Activated effector memory CD4-positive, alpha-beta T cell treated with Interleukin-2 at 50 U/mL for 16 hours (primary cell): ENCODE measurements at places on chromosomes 3 and 15.

DNA sequence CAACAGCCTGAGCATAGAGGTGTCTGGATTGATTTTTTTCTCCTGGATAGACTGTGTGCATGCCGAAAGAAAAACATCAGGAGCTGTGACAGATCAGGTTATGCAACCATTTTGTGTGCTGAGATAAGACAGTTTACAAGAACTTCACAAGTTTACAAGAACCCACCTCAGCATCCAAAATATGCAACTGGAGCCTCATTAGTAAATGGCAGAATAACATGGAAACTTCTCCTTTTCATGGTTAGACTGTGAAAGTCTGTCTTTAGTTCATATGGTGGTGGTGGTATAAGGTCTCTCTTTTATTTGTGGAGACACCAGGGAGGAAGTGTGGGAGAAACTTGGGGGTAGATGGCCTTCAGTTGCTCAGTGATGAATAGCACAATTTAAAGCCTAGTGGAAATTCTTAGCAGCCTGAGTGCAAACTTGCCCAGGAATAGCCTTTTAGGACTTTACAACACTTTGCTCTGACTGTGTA, 3.7 kb upstream of the ZNF609 start:
- DNase-seq, result no peak

DNA sequence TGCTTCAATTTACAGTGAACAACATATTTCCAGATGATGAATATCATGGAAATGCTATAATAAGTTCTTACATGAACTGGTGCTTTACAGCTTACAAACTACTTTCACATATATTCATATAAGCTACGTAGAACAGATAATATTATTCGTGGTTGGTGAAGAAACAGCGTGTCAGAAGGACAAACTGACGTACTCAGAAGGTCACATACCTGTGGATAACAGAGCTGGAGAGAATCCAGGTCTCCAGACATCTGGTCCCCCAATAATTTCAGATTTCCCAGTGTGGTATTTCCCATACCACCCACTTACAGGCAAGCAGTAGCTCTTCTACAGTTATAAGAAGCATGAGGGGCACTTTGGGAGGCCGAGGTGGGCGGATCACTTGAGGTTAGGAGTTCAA, 156.6 kb downstream of the PLD1 start:
- DNase-seq, result no peak

DNA sequence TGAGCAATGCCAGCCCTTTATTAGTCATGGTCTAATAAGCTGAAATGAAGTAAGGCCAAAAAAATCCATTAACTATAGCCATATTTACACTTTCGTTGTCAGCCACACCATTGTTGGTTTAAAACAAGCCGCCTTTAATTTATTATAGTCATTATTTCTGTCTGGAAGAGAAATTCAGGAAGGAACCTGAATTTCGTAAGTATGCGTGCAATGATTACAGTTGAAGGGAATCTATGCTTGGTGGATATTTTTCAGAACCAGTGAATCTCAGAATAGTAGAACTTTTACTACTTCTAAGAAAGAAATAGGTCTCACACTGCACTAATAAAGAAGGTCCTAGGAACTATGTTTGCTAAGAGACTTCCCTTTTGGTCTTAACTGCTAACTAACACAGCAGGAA, 59.1 kb downstream of the FAM43A start:
- DNase-seq, result no peak

DNA sequence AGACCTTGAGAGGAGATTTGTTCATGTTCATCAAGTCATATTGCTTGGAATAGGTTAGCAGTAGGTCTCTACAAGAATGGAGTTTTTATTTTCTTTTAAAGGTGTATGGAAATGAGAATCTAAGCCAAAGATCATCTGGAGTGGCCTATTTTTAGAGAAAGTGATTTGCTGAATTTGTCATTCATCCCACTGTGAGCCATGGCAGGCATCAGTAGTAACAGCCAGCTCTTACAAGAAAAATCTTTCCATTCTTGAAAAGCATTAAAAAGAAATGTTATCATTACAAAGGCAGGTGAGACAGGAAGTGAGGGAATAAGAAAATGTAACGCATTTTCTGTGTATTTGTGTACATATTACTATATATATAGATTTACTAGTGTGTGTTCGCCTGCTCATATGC, 29.6 kb downstream of the STAC start:
- no peak for DNase-seq

DNA sequence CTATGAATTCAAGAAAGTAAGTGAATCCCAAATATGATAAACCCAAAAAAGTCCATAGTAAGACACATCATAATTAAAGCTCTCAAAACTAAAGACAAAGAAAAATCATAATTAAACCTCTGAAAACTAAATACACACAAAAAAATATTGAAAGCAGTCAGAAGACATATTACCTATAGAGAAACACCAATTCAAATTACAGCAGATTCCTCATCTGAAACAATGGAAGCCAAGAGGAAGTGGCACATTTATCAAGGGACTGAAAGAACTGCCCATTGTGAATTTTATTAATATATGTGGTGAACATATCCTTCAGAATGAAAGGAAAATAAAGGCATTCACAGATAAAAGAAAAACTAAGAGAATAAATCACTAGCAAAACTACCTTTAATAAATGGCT, 128.2 kb downstream of the SCAPER start:
- DNase-seq, result no peak

- DNase-seq, result no peak
Measured at GRCh38 chr15:97521381-97522285, 438.9 kb upstream of the ARRDC4 start.
